ENCODE measurements at places on chromosomes 12 and 14.

DNA sequence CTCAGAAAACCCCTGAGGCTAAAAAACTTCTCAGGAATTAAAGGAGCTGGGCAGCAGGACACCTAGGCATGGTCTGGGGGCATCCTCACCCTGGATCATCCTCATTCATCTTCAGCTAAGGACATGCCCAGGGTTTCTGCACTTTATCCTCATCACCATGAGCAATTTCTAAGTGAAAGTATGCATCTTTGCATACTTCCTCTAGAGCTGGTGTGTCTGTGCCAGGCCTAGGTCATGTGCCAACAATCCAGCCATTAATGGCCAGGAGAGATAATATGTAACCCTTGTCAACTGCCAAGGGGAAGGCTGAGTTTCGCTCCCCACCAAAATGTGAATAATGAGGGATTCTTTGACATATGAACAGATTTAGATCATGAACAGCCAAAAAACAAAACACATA is 160.5 kb downstream of the KITLG start:
- no peak for DNase-seq

GRCh38 chr12:97748298-97748697 is 285.7 kb downstream of the RMST start:
- DNase-seq, result no peak

DNA sequence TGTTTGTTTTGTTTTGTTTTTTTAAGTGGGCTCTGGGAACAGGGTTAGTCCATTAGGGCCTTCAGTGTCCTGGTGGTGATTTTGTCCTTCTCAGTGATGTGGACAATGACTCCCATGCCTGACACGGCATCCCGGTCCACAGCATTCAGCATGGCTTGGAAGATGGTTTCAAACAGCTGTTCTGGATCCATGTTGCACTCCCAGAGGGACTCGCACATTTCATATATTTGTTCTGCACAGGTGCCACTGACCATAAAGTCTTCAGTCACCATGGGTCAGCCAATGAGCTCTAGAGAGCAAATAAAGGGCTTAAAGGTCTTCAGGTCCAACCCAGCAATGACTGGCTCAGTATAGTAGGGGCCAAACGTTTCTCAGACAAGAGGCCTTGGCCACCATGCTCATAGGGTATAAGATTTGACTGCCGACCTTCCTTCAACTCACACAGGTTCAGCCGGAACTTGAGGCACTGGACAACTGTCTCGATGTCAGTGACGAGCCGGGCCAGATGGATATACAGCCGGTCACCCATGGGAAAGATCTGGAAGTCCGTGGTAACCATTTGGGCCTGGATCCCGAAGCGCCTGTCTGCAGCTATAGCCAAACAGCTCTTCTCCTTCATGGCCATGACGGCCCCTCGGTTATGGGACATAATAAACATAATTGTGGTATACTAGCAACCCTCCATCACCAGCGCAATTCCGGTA is 18.0 kb downstream of the OR10P1 start:
- no peak for DNase-seq

DNA sequence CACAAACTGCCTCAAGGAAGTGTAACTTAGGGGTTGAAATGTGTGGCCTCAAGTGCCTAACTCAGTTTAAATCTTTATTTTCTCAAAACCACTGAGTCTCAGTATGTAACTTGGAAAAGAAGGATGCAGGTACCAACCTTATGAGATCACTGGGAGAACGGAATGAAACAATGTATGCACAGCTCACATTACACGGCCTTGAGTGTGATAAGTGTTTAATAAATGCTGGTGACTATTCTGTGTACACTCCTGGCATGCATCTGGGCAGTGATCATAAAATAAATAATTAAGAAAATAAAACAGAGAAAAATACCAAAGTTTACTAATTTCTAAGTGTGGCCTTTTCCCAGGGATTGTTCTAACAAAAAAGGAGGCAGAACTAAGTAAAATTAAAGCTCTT is 974.5 kb upstream of the FLRT2 start:
- DNase-seq, result no peak

- no peak for DNase-seq
These were observed 60.1 kb downstream of the KLHL28 start for GRCh38 chr14:44901696-44902095.

GRCh38 chr12:53603804-53604203 is 22.4 kb downstream of the ATF7 start:
- no peak for DNase-seq

GRCh38 chr12:12176402-12176801 is 90.4 kb downstream of the LRP6 start:
- DNase-seq, result no peak

GRCh38 chr12:16523951-16524331 is 82.0 kb downstream of the LMO3 start:
- DNase-seq, result no peak

DNA sequence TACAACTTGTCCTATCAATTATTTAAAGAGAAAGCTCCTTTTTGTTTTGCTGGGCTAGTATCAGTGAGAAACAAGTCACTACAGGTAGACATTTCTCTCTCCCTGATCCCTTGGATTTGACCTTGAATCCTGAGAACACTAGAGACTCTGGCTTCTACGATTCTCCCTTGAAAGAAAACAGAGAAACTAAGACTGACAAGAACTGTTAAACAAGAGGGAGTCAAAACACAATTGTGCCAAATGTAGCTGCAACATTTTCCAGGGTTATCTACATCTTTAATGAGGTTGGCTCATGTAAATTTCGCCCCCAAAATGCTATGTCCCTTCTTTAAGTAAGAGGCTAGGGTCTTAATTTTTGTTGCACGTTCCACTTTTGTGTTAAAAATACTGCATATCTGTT is 62.4 kb downstream of the SLC38A1 start:
- DNase-seq, result no peak

GRCh38 chr14:22039938-22040780 is 366.5 kb upstream of the OR4E1 start:
- DNase-seq, result peak; percentile 12

DNA sequence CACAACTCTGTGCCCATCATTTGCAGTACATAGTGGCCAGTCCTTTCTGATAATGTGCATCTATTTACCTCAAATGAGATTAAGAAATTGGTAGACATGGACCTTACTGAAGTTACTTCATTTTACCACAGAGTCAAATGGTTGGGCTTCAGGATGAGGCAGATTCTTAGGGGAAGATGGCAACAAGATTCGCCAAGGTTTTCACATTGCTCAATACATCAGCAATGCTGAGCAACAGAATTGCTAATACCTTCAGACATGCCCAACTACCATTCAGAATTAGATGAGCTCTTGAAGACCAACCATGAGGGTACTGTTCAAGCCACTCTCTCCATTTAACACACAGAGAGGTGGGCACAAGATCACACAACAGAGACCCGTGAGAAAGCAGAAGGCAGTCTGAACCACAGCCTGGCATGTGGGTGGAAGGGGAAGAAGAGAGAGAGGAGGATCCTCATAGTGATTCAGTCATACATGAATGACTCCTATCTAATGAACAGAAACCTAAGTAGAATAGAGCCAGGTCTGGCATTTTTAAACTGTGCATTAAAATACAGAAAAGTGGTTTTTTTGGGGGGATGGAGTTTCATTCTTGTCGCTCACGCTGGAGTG is 28.5 kb downstream of the CPM start:
- DNase-seq, result no peak

- no peak for DNase-seq
These were observed 22.8 kb downstream of the CRACR2A start for GRCh38 chr12:3730111-3730510.

- DNase-seq, result no peak
These were observed 54.3 kb downstream of the CCDC85C start for GRCh38 chr14:99549684-99550083.

- DNase-seq, result peak; percentile 52
These were observed 147.4 kb upstream of the EGLN3 start for GRCh38 chr14:34098045-34098984.

GRCh38 chr12:118874698-118875548 is 106.4 kb upstream of the SRRM4 start:
- DNase-seq, result peak; percentile 62

DNA sequence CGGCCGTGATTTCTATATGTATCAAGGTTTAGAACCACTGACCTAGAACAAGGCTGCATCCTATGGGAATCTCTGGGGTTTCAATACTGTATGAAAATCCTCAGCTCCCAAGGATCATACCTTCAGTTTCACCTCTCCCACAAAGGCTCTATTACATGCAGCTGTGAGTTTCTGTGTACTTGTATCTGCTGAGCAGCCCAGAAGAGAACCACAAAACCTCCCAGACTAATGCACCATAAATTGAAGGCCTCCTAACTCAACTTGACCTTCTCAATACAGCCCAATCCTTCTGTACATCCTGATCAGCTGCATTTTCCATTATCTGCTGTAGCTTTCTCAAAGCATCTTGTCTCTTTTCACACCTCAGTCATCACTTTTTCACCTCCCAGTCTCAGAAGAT is 5.4 kb upstream of the KCNH5 start:
- DNase-seq, result no peak

GRCh38 chr14:57295239-57295638 is 26.5 kb downstream of the AP5M1 start:
- no peak for DNase-seq

DNA sequence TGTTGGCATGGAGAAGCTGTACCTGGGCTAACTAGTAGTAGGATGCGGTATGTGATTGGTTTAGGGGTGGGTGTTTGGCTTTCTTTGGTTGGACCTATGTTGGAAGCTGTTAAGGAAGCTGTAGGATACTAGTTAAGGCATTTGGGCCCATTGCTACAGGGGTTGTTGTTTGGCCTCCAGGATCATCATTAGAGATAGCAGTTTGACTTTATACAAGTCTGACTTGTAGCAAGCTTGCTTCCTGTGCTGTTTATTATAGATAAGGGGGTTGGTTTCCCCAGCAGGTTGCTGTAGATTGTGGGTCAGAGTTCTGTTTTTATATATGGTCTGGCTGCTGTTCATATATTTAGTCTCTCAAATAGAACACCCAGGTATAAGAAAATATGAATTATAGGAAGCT is 1.4 kb upstream of the PRIM1 start:
- DNase-seq, result no peak

DNA sequence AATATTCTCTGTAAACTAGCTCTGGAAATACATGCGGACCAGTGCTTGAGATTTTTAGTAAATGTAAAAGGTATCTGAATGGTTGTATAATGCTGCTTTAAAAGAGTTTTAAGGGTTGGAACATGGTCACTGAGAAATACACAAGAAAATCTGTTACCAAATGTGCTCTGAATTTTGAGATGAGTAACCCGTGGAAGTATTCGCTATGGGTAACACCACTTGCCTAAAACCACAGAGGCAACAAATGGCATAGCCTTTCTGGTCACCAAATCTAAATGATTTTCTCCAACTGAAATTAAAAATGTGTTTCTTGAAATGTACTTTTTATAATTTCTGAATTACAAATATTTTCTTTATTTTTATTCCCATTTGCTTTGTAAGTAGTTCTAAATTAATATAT is 745.7 kb downstream of the DIO2 start:
- DNase-seq, result no peak

- no peak for DNase-seq
These were observed 240.3 kb downstream of the ZFP36L1 start for GRCh38 chr14:68552602-68553001.

DNA sequence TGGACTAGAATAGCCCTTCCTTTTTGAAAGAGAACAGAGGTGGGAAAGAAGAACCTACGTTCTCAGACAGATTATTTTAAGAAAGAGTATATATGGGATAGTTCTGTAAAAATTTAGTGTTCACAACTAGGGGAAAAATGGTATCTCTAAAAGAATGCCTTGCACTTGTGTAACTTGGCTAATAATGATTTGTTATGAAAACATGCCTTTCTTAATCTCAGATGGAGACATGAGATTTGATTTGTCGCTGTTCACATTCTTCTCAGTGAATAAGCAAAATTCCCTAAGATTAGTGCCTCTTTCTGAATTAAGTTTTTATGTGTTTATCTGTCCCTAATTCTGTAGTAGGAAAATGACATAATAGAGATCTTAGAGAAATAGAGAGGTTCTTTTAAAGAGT is 100.8 kb downstream of the USP15 start:
- no peak for DNase-seq

- no peak for DNase-seq
These were observed 965.1 kb downstream of the DIO2 start for GRCh38 chr14:79246173-79246572.

GRCh38 chr12:112375105-112375504 is 7.1 kb downstream of the HECTD4 start:
- DNase-seq, result no peak
